ENCODE measurements at places on chromosomes 3 and 15.

DNA sequence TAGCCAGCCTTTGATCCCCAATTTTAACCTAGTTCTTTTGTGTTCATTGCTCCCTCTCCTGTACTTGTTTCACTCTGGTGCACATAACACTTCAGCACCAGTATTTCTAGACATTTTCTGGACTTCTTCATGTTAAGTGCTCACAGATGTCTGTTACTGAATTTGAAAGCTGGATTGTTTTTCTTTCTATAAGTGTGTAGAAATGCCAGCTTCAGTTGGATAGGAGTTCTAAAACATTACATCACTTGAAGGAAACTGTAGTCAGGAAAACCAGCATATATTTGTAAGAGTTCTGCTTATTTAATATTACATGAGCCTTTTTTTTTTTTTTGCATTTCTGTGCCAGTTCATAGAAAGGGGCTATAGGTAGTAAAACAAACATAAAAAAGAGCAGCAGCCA is 21.6 kb downstream of the QTRT2 start:
- DNase-seq, result no peak

GRCh38 chr3:47895241-47895640 is 92.3 kb downstream of the DHX30 start:
- DNase-seq, result no peak

DNA sequence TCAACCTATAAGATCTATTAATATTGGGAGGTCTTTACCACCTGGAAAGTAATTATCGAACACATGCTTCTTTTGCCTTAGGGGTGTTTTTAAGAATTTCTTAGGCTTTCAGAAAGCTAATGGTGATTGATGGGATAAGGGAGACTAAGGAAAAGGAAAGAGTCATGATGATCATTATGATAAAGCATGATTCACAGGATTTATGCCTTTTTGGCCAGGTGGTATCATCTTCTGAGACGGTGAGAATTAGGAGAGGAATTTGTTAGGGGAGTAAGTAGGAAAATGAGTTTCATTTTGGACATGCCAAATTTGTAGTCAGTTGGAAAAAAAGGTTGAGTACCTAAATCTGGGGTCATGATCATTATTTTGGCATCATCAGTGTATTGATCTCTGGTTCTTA is 8.9 kb downstream of the ARMC8 start:
- DNase-seq, result no peak

DNA sequence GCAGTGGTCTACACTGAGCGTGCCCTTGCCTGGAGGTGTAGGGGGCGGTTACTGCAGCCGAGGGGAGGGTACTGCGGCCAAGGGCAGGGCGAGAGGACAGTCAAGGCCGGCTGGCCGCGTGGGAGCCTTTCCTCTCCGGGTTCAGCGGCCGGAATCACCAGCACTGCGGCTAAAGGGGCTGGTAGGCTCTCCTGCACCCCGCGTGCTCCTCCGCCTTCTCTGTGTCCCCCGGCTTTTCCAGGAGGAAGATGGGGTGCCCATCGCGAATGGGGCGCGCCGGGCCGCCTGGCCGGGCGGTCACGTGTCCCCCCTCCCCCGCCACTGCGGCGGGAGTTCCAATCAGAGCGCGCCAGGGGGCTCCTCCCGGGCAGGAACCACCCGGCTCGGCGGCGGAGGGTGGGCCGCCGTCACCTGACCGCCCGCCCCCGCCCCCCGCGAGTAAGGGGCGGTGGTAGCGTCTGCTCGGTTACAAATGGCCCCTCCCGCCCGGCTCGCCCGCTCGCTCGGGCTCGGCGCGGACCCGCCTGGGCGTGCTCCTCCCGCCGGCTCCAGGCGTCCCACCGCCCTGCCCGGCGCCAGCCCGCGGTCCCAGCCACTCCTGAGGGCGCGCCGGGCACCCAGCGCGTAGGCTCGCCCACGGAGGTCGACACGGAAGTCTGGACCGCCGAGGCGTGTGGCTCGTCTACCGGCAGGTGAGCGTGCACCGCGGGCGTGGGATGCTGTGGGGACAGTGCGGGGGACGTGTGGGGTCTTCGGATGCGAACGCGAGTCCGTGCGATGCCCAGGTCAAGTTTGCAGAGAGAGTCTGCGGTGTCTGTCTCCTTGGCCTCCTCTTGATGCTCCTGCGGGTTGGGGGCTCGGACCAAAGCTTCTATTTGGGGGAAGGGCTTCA is 242.6 kb upstream of the TOPAZ1 start:
- DNase-seq, result no peak

GRCh38 chr15:70023064-70023768 is 74.5 kb downstream of the TLE3 start:
- no peak for DNase-seq

DNA sequence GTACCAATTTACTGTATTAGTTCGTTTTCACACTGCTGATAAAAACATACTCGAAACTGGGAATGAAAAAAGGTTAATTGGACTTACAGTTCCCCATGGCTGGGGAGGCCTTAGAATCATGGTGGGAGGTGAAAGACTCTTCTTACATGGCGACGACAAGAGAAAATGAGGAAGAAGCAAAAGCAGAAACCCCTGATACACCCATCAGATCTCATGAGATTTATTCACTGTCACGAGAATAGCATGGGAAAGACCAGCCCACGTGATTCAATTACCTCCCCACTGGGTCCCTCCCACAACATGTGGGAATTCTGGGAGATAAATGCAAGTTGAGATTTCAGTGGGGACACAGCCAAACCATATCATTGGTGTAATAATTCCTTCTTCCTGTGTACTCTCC is 69.6 kb downstream of the C3orf20 start:
- DNase-seq, result no peak

DNA sequence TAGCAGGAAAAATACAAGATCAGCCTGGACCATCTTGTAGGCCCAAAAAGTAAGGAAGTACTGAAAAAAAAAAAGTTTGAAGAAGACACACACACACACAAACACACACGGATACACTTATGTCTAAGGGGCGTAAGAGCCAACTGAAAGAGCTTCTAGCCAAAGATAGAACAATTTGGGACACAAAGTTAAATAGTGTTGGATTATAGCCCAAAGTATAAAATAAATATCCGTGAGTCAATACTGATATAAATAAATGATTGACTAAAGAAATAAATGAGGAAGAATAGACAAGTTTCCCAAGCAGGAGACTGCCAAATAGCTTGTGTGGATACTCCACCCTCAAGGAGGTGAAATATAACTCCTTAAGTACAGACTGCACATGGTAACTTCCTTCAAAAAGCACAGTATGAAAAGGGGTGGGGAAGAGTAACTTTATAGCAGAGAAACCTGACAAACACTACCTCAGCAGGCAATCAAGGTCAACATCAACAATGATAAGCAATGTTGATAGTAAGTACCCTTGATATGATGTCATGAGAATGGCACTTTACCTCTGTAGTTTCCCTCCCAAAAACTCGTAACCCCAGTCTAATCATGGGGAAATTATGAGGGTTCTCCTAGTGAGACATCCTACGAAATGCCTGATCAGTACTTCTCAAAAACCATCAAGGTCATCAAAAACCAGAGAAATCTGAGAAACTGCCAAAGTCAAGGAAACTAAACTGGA is 187.3 kb upstream of the ATP11B start:
- no peak for DNase-seq

DNA sequence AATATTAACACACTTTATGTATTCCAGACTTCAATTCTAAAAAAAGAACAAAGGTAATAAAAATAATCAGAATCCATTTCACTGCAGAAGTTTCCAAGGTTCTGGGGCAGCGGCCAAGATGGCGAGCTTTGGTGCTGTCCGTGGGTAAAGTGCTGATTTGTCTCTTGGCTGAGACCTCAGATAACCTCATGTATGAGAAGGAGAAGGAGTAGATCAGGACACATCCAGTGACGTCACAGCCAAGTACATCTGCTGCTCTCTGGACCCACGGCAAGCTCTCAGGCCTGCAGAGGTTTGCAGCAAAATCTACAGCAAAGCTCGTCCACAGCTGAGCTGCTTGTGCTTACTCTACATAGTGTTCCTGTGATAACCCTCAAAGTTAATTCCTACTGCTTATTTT is 165.7 kb downstream of the MAGI1 start:
- peak; percentile 43 for DNase-seq

DNA sequence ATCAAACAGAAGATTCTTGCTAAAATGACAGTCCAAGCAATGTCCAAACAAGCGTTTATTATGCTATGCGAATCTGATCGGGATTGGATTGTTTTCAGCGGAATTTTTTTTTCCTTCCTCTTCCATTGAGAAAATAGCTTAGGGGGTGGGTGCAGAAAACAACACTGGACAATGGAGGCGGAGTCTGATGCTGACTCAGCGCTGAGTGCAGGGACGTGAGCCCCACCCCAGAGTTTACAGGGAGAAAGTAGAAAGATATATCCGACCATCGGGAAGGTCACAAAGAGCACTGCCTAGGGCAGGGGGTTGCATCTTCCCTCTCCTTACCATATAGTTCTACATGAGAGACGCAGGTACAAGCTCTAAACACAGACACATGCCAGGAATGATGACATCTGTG is 117.0 kb downstream of the FOXP1 start:
- no peak for DNase-seq

DNA sequence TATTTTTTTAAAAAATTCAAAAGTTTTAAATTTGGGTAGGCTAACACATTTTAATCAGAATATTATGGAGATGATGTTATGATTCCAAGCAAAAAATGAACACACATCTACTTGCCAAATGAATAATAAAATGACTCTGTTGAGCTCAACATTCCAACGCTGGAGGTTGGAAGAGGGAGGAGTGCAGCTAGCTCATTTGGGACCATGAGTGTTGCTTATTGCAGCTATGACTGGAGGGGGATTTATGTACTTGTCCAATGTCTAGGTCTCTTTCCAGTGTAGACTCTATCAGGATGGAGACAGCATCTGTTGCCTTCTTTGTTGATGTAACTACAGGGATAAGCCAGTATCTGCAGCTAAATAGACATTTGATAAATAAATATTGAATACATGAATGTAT is 310.6 kb downstream of the CACNA2D3 start:
- no peak for DNase-seq

- no peak for DNase-seq
Observed at GRCh38 chr3:53009826-53010539, 35.9 kb downstream of the SFMBT1 start.

DNA sequence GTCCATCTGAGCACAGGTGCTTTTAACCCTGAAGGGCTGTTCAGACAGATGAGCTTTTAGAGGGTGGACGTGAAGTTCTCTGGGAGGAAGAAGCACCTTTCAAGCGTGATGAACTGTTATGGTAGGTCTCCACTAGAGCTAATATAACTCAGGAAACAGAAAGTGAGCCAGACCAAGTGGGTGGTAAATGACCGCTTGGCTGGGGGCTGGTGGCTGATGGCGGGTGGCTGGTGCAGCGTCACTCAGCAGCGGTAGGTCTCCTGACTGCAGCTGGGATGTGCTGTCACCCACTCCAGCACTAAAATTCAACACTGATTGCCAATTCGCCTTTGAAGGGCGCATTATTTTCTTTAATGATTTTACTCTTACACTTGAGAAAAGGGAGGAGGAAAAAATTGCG is 31.2 kb upstream of the LACTB start:
- no peak for DNase-seq

DNA sequence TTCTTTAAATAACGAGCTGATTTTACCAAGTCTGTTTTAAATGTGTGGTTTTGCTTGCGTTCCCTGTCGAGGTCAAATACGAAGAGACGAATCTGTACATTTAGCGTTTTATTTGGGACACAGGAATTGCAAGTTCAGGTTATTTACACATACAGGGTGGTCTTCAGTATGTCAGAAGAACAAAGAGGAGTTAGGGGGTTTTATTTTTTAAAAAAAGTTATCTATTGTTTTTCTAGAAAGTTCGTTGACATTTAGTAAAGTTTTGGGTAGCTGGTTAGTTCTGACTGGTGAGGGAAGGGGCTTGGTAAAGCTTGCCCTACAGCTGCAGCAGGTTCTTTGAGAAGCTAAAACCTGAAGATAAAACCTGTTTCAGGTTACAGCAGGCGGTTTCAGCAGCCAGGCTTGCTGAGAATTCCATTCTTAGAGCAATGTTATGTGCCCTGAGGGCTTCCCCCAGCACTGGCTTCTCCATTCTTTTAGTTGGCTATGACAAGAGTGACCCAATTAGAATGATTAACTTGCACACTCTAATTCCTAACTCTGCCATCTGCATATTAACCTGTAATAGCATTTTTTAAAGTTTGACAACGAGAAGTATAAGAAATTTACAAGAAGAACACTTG is 815 bp upstream of the ZNF280D start:
- no peak for DNase-seq

- no peak for DNase-seq
Observed at GRCh38 chr3:169405076-169405475, 258.4 kb downstream of the MECOM start.

DNA sequence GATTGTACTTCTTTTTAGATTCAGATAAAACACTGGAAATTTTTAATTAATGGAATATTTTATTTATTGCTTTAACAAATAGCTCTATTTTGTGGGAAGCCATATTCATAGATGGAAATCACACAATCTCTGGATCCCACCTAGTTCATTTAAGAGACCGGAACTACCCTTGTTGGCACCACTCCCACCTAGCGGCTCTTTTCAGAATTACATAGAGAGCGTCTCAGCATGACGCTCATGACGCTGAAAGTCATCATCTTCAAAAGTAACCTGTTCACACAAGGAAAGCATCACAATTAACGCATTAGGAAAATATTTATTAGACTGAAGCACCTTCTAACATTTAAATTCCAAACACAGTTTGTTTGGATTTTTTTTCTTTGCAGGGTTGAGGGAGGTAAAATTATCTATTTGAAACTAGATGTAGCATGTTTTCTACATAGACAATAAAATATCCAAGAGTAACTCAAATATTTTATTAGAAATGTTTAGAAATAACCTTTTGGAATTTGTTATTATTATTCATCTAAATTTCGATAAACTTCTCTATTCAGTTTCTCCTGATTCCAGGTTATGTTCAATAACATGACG is 214.9 kb upstream of the ARRDC4 start:
- no peak for DNase-seq

- DNase-seq, result no peak
Observed at GRCh38 chr3:112302881-112303763, 9.1 kb upstream of the SLC9C1 start.

DNA sequence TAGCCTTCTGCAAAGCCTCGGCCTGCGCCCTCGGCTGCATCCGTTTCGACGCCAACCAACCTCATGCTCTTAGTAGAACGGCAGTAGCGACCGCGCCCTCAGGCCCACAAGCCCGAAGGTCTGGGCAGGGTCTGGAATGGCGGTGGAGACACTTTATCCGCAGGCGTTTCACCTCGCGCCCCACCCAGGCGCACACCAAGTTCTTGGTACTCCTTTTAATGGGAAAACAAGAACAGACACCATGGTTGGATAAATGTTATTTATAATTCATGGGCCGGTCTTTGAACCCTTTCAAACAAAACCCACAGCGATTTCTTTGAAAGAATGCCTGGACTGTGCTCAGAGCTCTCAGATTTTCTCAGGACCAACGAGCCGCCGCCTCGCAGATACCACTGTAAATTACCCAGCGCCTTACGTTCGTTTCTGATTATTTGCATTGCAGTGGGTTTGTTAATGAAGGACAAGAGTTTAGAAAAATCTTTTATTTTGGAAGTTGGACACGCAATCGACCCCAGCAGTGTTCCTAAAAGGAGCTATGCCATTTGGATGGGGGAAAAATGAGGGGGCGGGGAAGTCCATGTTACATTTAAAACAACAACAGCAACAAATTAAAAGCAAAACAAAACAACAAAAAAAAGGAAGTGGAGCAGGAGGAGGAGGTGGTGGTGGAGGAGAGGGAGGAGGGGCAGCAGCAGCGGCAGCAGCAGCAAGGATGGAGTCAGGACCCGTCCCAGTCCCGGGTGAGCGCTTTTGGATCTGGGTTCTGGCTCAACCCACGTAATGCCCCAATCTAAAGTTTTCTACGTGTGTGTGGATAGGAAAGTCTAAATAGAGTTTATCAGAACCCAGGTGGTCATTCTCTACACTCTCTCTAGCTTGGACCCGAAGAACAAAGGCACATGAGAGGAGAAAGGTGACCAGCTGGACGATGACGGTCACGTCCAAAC is 993 bp upstream of the ISL2 start:
- DNase-seq, result no peak
